ENCODE measurements at places on chromosomes 7 and 10.

GRCh38 chr7:7706101-7706511 lies 12.3 kb downstream of the RPA3 start:
- DNase-seq = no peak

GRCh38 chr7:49630513-49630912 lies 142.9 kb upstream of the VWC2 start:
- no peak for DNase-seq

- DNase-seq = no peak
These were observed 144.3 kb upstream of the TCF7L2 start for GRCh38 chr10:112805701-112806100.

- no peak for DNase-seq
These were observed 168.8 kb downstream of the C1GALT1 start for GRCh38 chr7:7351156-7351555.

DNA sequence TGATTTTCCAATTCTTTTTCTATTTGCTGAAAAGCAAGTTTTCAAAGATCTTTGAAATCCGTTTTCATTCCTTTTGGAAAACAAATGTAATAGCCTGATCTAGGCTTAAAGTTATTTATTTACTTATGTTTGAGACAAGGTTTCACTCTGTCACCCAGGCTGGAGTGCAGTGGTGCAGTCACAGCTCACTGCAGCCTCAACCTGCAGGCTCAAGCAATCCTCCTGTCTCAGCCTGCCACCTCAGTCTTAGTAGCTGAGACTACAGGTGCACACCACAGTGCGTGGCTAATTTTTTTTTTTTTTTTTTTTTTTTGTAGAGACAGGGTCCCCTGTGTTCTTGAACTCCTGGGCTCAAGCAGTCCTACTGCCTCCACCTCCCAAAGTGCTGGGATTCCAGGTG lies 4.6 kb downstream of the ST7 start:
- no peak for DNase-seq

DNA sequence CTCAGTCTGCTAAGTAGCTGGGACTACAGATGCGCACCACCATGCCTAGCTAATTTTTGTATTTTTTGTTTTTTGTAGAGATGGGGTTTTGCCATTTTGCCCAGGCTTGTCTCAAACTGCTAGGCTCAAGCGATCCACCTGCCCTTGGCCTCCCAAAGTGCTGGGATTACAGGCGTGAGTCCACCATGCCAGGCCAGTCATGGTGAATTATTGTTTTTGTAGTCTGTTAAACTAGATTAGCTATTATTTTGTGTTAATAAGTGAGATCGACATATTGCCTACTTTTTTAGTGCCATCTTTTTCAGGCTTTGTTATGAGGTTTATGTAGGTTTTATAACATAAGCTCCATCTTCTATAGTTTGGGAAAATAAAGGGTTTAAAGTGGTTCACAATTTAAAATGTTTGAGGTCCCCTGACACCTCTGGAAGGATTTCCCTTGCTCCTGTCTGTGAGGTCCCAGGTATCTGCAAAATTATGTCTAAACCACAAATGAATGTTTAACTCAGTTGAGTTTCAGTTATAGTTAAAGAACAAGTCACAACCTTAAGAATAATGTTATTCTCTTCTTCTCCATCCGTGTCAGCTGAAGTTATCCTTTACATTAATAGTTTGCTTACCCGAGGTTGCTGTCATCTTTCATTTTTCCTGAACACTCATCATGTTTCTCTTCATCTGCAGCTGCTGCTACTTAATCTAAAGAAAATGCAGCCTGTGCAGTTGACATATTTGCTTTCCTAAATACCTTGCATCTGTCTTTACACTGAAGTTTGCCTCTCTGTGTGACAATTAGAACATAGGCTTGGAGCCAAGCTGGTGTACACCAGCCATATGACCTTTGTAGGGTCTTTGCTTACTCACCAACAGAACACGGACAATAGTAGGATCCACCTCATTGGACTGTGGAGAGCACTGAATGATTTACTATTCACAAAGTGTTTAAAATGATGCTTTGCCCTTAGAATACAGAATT lies 8.9 kb upstream of the VSTM4 start:
- no peak for DNase-seq

DNA sequence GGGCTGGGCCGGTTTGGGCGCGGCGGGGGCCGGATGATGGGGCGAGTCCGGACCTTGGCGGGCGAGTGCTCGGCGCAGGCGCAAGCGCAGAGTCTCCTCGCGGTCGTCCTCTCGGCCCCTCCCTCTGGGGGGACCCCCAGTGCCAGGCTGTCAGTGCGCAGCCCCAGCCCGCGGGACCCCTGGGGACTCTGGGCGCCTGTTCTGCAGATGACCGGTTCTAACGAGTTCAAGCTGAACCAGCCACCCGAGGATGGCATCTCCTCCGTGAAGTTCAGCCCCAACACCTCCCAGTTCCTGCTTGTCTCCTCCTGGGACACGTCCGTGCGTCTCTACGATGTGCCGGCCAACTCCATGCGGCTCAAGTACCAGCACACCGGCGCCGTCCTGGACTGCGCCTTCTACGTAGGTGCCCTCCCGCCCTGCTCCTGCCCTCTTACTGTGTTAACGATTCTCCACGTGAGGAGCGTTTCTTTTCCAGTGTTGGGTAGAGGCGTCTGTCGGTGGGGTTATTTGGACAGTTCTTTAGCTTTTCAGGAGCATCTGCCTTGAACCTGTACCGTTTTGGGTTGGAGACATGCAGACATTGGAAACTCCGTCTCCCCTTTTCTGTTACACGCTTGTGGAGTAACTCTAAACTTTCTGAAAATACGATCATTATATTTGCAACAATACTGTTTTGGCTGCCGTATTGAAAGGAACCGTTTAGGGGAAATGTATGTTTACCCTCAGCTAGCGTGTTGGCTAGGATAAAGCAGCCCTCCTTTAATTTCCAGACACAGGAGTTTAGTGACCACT lies 706 bp downstream of the BUB3 start:
- peak; percentile 42 for DNase-seq

DNA sequence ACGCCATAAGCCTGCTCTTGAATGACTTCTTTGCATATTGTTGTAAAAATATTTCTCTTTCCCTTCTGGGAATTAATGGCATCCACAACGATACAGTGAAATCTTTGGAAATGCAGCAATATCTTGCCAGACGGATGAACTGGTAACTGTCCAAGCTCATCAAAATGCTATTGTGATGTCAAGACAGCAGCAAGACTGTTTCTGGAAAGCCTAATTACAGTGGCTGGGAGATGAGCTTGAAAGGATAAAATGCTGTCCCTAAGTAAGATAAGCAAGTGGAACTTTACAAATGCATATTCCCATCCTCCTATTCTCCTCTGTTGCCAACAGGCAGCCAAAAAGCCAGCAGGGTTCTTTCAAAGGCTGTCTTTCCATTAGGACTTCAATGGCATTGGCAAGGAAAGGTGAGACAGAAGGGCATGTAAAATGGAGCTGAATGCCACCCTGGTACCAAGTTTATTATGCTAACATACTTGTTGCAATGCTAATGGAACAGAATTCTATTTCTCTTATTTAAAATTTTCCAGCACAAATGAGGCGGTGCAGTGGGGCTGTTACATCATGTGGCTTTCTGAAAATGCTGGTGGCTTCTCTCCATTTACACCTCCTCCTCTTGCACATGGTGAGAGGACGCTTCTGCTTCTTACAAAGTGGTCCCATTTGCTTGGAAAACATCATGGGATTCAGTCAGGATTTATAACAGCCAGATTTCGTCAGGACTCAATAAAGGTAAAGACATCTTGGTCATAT lies 178.3 kb upstream of the PTER start:
- DNase-seq = no peak

- DNase-seq = no peak
These were observed 128.3 kb downstream of the GATA3 start for GRCh38 chr10:8182806-8183205.

- DNase-seq = no peak
These were observed 192.1 kb downstream of the CELF2 start for GRCh38 chr10:11209830-11210181.

- no peak for DNase-seq
These were observed 145.4 kb downstream of the PTPRN2 start for GRCh38 chr7:158442260-158442659.

GRCh38 chr7:6316226-6316625 lies 43.8 kb upstream of the CYTH3 start:
- peak; percentile 14 for DNase-seq

- no peak for DNase-seq
These were observed 46.2 kb upstream of the ZEB1 start for GRCh38 chr10:31272841-31273240.

- DNase-seq = no peak
These were observed 29.4 kb upstream of the ECHDC3 start for GRCh38 chr10:11712744-11713143.

GRCh38 chr7:133115596-133115995 lies 33.7 kb upstream of the CHCHD3 start:
- no peak for DNase-seq

GRCh38 chr10:76675951-76676587 lies 961.5 kb downstream of the KCNMA1 start:
- peak; percentile 86 for DNase-seq

DNA sequence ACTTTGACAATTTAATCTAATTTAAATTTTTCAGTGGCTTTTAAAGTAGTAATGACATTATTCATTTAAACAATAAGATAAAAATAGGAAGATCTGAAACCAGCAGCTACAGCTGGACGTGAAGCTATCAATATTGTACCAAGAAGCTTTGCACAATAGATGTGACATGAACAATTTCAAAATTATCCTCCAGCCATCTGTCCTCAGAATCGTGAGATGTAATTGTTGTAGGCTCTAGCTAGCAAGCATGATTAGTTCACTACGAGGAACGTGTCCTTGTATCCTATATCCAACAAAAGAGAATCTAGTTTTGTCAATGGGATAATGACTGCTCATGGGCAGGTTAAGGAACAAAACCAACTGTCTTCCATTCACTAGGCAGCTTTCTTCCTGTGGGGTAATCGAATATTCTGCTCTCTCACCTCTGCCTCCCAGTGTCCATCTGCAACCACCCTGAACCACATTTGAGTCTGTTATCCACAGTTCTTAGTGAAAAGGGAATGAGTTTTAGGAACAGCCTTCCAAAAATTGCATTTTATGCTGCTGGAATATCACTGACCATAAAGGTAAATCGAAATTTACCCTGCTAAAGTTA lies 247.3 kb downstream of the PARD3 start:
- no peak for DNase-seq

DNA sequence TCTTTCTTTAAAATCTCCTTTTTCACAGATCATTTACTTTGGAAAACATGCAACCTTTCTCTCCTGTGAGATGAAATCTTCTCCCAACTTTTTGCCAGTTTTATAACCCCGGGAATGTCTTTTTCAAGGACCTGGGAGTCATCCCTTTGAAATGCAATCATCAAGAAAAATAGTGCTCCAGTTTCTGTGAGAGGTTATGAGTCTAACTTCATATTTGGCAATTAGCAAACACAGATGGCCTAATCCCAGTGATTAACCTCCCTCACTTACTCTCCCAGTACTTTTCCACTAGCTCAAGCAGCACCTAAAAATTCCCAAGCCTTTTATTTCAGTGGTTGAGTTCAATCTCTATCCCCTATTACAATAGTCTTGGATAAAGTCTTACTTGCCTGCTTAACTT lies 185.8 kb upstream of the TMEM106B start:
- DNase-seq = no peak

- peak; percentile 29 for DNase-seq
These were observed 4.1 kb downstream of the COL1A2 start for GRCh38 chr7:94398841-94399240.

DNA sequence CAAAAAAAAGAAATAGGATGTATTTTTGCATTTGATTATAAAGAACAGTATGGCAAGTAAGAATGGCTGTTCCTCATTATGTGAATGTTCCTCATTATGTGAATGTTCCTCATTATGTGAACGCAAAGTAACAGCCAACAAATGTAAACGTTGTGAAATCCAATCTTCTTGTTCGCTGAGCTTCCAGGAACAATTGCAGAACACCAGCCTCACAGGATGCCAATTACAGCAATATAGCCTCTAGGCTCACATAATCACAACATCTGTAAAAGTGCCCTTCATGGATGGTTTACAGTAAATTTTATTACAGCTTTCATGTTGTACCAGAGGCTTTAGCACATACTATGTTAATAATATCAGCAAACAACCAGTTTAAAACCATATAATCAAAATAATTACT lies 71.6 kb downstream of the THSD7A start:
- DNase-seq = no peak

DNA sequence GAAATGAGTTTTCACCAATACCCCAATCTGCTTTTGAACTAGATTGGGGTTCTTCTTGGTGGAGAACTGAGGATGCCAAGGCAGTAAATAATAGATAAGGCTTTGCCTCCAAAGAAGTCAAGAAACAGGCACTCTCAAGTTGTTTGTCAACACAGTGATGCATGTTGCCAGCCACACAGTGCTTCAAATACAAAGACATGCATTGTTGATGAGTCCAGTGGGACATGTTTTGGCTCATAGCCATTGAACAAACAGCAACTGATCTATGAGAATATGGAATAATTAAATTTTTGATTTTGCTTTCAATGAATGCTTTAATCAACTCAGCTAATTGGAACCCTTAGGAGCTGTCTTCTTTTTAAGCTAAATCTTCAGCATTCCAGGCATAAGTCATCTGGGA lies 346.4 kb downstream of the THSD7A start:
- DNase-seq = no peak

DNA sequence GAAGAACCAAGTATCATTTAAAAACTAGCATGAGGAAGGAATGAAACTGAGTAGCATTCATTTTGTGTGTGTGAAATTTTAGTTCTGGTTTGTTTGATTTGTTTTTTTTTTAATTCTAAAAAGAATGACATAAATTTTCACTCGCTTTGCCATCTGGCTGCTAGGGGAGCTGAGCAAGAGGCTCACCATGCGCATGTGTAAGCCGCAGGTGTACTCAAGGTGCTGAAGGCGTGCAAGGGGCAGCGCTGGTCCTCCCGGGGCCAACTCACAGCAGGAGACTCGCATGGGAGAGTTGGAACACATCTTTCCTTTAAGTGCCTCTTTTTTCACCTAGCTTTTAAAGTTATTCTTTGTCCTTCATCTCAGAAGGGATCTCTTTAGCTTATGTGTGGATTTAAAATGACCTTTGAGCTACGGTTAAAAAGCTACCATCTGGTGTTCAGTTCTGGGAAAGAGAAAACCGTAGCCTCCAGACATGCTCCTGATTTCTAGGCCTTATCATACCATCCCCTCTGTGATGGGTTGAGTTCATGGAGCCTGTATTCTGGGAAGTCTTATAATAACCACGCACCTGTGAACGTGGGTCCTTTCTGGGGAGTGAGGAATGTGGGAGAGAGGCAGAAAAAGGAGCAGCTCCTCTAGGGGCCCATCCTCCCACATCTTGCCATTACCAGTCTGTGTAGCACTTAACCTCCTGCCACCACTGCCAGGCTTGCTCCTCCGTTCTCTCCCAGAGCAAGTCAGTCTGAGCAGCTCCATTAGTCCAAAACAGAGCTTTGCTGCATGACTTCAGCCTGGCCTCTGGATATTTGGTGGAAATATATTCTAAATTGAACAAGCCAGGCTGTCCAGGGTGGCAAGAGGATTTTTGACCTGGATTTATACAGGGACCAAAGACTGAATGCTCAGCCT lies 61.9 kb downstream of the KLHDC10 start:
- no peak for DNase-seq

All from fibroblast of the aortic adventitia (primary cell).